CD4-positive, alpha-beta T cell treated with Interleukin-15 for 4 hours (primary cell): ENCODE measurements at places on chromosomes 11 and 22.

GRCh38 chr11:107018219-107018901, at the start of gene GUCY1A2:
GUCY1A2 (minus strand) TSS chr11:107018476; CDS start chr11:107018055, 421 bp downstream.
- no peak for DNase-seq

DNA sequence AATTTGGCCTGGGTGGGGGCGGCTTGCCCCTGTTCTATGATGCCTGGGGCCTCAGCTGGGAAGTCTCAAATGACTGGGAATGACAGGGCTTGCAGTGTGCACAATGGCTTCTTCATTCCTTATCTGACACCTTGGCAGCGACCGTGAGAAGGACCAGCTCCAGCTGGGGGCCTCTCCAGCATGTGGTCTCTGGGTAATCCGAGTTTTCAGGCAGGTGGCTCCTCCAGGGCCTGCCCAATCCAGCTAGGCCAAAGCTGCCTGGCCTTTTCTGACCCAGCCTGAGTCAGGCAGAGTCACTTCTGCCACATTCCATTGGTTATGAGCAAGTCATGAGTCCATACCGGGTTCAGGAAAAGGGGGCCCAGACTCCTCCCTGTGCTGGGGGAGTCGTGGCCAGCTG, 646.0 kb downstream of the OPCML start:
- DNase-seq, result no peak

- no peak for DNase-seq
Observed at GRCh38 chr11:2468363-2469235, 23.8 kb downstream of the KCNQ1 start.

GRCh38 chr22:26608129-26608528, 9.7 kb downstream of the CRYBB1 start:
- DNase-seq, result no peak

DNA sequence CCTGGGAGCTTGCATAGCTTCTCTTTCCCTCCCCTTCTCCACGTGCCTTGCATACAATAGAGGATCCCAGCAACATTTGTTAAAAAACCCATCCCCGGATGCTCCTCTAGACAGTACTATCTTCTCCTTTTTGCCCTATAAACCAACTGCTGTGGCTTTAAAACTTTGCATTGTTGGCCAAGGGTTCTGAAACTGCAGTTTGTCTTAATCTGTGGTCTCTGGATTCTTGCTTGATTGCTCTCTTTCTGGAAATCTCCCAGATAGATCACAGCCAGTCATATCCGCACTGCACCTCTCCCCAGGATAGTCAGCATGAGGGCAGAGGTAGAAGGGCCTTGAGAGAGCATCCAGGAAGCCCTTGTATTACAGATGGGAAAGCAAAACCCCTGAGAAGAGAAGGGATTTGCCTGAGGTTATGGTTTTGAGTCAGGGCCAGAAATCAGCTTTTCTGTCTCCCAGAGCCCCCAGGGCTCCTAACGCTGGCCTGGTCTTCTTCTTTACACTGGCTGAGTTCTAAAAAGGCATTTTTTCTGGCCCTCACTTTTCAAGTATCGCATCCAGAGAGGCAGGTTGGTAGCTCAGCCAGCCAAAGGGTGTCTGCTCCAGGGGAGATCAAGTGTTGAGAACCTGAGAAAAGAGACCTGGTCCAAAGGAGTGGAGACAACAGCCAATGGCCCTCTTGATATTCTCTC, 70.6 kb downstream of the ADM start:
- no peak for DNase-seq

DNA sequence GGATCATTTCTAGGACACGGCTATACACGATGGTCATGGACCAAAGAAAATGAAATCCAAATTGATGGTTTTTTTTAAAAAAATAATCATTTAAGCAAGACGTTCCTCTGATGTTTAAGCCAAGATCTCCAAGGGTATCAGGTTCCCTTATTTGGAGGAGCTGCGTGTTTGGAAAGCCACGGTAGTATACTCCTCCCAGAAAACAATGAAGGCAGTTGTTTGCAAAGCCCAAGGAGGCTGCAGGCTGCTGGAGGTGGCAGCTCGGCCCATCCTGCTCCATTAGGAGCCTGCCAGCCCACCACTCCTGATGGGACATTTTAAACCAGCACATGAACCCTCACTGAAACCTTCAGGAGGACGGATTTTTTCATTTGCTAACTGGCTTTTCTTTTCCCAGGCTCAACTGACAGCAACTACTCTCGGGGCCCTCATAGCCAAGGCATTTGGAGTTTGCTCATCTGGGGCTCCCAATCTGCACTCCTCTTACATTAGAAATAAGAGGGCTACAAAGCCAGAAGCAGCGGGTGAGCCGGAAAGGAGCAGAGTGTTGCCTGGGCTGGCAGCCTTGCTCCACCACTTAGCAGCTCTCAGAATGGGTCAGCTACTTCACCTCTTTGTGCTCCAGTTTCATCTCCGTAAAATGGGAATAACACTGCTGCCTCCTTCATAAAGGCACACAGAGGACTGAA, 58.4 kb downstream of the ABTB2 start:
- no peak for DNase-seq

- no peak for DNase-seq
Observed at GRCh38 chr11:824292-824880, 3.3 kb upstream of the CRACR2B start.

DNA sequence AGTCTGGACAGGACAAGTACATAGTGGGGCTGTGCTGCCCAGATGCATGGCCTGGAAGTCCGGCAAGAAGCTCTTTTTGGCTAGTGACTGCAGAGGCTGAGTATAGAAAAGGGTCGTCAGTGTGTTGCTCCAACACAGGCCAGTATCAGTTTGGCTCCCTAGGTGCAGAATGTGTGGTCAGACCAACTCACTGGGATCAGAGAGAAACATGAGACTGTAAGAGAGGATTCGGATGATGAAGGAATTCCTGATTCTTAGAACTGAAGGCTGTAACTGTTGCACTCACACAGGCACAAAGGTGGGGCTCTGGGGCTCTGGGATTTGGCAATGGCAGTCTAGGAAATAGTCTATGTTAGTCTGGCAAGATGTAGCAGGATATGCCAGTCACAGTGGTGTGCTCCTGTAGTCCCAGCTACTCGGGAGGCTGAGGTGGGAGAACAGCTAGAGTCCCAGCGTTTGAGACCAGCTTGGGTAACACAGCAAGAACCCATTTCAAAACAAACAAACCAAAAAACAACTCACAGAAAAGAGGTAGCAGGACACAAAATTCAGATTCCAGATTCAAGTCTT, 11.1 kb upstream of the UPB1 start:
- DNase-seq, result no peak

DNA sequence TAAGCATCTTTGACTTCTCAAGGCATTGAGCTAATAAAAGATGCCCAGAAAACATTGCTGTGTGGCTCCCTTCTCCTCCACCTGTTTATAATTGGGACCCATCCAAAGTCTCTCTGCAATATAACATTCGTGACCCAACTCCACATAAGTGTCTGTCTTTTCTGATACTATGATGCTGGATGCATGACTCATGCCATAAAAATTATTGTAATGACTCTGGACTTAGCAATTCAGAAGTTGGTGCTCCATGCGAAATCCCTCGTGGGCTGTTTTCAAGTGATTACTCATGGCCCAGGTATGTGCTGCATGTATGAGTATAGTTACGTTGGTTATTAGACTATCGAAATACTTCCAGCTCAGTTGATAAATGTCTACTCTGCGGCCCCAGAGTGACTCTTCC, 11.7 kb downstream of the FJX1 start:
- DNase-seq, result no peak

GRCh38 chr22:20674998-20675397, 98.9 kb upstream of the SERPIND1 start:
- no peak for DNase-seq

- no peak for DNase-seq
Observed at GRCh38 chr22:20305894-20306645, 13.8 kb downstream of the DGCR6L start.

GRCh38 chr11:122336706-122337105, 220.7 kb upstream of the BLID start:
- DNase-seq, result no peak

DNA sequence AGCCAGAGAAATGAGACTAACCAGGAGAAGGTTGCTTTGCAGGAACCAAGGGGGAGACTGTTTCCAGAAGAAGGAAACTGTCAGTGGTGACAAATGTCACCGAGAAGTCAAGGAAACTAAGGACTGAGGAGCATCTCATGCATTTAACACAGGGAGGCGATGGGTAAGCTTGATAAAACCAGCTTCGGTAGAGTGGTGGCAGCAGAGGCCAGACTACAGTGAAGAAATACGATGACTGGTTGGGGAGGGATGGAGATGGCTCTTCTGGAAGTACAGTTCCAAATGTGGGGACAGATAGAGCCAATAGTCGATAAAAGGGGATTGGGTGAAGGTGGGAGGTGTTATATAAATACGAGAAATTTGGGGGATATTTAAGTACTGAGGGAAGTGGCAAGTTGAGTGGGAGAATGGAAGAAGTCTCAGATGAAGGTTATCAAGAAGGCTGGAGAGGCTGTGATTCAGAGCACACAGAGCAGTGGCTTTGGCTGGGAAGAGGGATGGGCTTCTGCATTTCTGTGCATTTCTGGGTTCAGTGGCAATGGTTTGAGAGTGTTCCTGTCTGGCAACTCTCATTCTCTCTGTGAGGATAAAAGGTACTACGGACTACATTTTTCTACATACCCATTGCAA, 29.2 kb downstream of the SC5D start:
- DNase-seq, result peak; percentile 51

DNA sequence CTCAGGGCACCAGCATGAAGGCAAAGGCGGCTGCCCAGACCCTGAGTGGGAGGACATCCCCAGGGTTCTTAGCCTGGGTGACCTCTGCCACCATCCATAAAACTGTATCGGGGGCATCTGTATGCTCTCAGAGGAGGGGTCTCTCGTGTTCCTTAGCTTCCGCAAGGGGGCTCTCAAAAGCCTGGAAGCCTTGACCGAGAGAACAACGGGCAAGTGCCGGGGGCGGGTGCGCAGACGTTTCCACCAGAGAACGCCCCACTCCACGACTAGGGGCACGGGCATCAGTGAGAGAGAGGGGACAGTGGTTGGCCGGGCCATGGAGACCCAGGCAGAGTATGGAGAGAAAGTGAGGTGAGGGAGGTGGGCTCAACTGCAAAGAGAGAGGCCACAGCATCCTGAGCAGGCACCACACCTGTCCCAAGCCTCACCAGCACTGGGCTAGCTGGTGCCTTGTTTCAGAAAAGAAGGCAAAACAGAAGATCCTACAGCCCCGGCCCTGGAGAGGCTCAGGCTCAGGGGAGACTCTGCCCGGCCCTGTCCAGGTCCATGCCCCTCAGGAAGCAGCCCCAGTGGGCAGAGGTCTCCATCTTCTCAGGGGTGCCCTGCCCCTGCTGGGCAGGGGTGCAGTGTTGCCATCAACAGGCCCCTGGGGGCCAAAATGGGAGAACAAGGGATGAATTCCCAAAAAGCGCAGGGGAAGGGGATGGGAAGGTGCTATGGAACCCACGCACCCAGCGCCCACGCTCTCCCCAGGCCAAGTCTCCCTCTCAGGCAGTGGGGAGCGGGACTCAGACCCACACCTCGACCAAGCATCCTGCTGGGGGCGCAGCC, 5.9 kb downstream of the TSPAN32 start:
- DNase-seq, result no peak

- DNase-seq, result no peak
Observed at GRCh38 chr11:75264971-75265370, 24.4 kb downstream of the TPBGL start.

GRCh38 chr11:109425554-109425953, 3.6 kb downstream of the C11orf87 start:
- DNase-seq, result no peak

DNA sequence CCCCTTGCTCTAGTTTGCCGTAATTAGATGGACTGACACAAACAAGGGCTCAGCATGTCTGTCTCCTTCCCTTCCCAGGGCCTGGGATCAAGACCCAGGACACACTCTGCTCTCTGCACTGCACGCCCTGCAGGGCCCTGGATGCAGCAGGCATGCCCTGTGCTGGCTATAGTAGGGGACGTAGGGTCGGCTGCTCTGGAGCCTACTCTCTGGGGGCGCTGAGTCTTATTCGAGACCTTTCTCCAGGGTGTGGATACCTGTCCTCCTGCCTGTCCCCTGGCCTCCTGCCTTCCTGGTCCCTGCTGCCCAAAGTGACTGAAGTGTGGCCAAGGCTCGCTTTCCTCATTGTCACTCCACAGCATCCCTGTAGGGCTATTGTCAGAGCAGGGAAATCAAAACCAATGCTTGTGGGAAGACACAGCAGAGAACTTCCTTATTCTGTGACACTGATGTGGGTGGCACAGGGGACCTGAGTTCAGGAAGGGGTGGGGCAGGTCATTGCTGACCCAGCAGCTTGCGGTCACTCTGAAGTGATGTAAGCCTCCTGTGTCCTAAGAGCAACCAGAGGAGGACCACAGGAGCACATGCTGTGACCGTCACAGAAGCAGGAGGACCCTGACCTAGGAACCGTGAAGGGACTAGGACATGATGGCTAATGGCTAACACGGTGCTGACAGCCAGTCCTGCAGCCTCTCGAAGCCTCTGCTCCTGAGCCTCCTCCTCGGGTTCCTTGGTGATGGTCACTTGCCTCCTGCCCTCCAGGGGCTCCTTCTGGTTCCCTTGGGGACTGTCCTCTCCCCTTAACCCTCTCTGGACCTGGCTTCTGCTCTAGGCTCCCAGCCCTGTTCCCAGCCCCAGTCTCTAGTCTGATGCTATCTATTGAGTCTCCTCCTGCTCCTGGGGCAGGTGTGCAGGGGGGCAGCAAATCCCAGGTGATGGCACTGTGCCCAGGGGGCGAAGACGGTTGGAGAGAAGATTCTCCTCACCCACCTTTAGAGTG, 10.3 kb downstream of the APOBEC3A start:
- no peak for DNase-seq

GRCh38 chr11:124470561-124471227, 25.2 kb upstream of the OR8B8 start:
- no peak for DNase-seq

DNA sequence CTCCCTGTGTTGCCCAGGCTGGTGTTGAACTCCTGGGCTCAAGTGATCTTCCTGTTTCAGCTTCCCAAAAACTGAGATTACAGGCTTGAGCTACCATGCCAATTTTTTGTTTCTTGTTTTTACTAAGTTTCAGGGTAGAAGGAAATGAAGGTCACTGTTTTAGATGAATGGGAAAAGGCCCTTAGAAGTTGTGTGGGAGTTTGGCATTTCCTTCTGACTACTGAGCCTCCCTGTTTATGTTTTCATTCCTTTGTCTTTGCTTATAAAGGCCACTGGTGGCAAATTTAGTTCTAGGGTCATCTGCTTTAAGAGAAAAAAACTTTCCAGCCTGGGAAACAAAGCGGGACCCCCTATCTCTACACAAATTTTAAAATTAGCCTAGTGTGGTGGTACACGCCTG, 22.1 kb downstream of the SRPRA start:
- DNase-seq, result no peak
